LHCN-M2 (cell line): ENCODE measurements at places on chromosomes 3 and 15. TPM values are rescaled to one million over a fixed set of nuclear protein-coding genes. Genes with fewer than 3 reads are reported as not detected.
A peak's percentile ranks its signal among the peaks of the same experiment; 100 is the strongest.

DNA sequence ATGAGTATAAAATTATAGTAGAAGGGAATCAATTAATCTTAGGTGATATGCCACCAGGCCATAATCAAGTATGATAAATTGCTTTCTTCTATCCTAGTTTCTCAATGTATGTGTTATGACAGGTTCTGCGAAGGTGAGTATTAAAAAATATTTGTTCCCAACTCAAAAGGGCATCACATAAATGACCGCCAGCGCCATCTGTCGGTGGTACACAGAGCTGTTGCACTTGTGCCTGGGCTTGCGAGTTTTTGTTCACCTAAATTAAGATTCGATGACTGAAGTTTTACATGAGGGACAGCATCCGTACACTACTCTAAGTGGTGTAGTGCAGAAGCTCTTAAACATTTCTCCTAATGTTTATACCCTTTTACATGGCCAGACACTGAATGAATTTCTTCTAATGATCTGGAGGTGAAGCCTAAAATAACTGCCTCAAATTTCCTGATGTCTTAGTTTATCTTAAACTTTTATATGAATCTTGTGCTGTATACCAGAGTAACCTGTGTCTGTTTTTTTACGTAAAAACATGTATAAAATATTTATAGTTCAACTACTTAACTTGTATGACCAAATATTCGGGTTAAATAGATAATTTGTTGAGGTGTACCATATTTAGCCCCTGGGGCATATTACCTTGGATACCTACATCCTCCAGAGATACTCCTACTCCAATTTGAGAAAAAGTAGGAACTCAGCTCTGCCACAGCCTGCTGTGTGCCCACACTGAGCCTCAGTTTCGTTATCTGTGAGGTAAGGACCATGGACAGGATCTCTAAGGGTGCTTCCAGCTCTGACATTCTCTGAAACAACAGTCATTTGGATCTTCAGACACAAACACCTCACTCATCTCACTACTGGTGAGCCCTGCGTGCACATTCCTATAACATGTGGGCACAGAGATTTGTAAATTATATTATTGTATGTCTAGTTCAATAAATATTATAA, 365.6 kb downstream of the MAGI1 start:
- peak; percentile 39 for DNase-seq

DNA sequence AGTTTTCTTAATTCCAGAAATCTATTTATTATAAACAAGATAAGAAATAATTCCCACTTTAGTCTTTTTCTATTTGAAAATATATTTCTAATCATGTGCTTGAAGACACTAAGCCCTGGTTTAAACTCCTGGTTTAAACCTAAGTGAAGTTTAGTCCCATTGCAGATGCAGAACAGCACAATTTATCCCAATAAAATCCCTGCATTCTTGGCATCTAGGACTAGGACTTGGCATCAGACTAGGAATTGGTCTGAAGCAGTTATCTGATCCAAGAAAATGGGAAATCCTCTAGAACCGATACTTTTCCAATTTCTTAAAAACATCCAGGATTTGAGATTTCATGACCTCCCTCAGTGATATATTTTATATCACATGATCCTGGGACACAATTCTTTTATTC, 168.8 kb upstream of the VEPH1 start:
- DNase-seq, result no peak

DNA sequence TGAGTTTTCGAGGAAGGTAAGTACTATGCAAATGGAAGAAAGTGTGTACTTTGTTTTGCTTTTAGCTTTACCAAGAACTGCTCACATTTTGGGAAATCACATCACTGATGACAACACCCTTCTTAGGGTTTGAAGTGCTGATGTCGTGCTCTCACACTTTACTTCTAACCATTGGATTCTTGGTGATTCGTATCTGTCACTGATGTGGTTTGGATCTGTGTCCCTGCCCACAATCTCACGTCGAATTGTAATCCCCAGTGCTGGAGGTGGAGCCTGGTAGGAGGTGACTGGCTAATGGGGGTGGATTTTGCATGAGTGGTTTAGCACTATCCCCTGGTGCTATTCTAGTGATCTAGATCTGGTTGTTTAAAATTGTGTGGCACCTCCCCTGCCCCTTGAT, 75.4 kb upstream of the RGMA start:
- DNase-seq, result no peak

DNA sequence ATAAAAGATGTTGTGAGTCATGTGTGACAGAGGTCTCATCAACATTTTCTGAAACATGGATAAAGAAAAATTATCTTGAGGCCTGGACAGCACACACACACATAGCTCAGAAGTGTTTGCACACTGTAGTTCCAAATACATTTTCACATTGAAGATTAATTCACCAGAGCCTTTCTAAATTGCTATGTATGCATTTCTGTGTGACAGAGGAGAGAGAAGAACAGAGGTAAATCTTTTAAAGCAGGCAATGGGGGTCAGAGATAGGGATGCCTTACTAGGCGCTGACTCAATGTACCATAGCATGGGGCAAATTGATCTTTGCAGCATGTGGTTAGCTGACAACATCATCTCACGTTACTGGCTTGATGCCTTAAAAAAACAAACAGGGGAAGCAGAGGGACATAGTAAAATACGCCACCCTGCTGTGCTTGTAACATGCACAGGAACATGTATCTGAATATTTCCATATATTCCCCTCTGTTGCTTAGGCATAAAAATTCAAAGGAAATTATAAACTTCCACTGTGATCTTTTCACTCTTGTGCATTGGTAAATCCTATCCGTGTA, 7.7 kb downstream of the POU1F1 start:
- peak; percentile 56 for DNase-seq

Gene CLN6
- 34.9 and 40.9 TPM in 2 replicates for total RNA-seq

Gene PLA2G4E
- total RNA-seq, result not detected in 2 replicates

GRCh38 chr3:196666001-196666867, 26.7 kb downstream of the NRROS start:
- DNase-seq, result peak; percentile 93

GRCh38 chr15:71639471-71639870, 170.9 kb upstream of the NR2E3 start:
- DNase-seq, result peak; percentile 55

Gene CLDN16
- total RNA-seq, result 0.13 TPM in 1 of 2 replicates, not detected in the other

DNA sequence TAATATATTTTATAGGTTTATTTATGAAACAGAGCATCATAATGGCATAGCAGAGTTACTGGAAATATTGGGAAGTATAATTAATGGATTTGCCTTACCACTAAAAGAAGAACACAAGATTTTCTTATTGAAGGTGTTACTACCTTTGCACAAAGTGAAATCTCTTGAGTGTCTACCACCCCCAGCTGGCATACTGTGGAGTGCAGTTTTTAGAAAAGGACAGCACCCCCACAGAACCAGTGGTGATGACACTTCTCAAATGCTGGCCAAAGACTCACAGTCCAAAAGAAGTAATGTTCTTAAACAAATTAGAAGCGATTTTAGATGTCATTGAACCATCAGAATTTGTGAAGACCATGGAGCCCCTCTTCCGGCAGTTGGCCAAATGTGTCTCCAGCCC, 58.1 kb downstream of the DNAH1 start:
- no peak for DNase-seq

- peak; percentile 62 for DNase-seq
Measured at GRCh38 chr3:123586131-123586530, 1.3 kb upstream of the HACD2 start.

- no peak for DNase-seq
Measured at GRCh38 chr3:21220944-21221343, 530.1 kb downstream of the ZNF385D start.

GRCh38 chr3:13105896-13106250, 32.6 kb upstream of the IQSEC1 start:
- DNase-seq, result no peak

- DNase-seq, result peak; percentile 10
Measured at GRCh38 chr3:126523745-126524428, at the start of gene CHST13. TSS of gene CHST13 (plus strand) at chr3:126524155. CDS start at chr3:126524333, 178 bp downstream.

GRCh38 chr3:23981955-23982354, 36.9 kb downstream of the NR1D2 start:
- no peak for DNase-seq

GRCh38 chr15:83118291-83118827, 10.9 kb downstream of the TM6SF1 start:
- DNase-seq, result no peak

DNA sequence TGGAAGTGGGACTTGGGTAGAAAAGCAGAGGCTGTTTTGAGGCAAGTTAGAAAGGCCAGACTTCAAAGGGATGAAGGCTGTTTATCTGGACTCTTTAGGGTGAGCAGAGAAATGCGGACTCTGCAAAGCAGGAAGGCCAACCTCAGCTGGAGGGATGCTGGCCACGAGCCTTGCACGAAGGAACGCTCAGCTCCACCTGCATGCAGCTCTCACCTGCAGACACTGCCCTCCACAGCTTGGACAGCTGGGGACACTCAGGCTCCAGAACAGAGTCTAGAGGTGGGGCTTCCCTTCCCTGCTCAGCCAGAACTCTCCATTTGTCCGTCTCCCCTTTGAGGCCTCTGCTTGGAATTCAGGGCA, 229.7 kb downstream of the ADAMTS17 start:
- DNase-seq, result no peak

Gene TGM4
- total RNA-seq, result 0.06 and 0.13 TPM in 2 replicates

DNA sequence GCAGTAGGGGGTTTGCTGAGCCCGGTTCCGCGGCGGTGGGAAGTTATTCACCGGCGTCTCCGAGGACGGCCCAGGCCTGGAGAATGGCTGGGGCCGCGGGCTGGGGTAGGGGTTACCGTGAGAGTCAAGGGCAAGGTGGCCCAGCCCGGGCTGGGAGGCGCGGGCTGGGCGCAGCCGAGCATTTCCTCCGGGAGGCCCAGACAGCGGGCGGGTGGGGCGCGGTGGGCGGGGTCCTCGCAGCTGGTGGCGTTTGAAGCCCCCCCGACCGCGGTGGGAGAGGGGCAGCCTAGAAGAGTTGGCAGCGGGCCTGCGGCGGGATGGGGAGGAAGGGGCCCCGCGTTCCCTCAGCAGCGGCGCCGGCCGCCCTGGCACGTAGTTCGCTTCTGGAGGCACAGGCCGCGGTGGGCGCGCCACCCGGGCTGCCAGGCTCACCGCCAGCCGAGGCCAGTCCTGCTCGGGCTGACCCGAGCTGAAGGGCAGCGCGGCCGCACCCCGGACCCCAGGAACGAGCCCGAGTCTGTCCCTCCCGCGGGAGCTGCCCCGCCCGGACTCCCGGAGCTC, 960 bp upstream of the KLF13 start:
- no peak for DNase-seq

GRCh38 chr3:41794748-41795589, 166.9 kb downstream of the ULK4 start:
- DNase-seq, result no peak

DNA sequence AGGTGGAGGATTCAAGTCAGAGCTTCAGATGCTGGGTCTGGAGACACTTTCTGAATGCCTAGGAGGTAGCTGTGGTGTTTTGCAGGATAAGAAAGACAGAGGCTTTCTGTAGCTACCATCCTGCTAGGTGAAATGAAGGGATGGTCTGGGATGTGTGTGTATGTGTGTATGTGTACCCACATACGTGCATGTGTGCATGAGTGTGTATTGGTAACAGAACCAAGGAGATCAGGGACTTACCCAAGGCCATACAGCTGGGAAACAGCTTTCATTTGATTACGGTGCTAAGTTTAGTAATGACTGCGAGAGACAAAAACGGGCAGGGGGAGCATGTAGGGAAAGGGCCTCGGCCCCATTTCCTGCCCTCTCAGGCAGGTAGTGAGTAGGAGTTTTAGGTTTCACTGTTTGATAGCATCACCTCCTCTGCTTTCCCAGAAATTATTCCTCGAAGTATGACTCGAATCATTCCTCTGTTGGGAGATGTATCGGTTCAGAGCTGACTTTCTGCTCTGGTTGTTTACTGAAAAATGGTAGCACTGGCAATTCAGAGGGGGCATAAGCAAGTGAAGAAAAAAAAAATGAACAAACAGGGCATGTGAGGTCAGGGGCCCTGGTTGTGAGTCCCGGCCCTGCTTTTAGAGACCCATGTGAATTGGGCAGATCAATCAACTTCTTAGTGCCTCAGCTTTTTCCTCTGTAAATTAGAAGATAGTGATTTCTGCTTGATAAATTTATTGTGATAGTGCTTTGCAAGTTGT, 130.7 kb downstream of the LPP start:
- DNase-seq, result no peak

DNA sequence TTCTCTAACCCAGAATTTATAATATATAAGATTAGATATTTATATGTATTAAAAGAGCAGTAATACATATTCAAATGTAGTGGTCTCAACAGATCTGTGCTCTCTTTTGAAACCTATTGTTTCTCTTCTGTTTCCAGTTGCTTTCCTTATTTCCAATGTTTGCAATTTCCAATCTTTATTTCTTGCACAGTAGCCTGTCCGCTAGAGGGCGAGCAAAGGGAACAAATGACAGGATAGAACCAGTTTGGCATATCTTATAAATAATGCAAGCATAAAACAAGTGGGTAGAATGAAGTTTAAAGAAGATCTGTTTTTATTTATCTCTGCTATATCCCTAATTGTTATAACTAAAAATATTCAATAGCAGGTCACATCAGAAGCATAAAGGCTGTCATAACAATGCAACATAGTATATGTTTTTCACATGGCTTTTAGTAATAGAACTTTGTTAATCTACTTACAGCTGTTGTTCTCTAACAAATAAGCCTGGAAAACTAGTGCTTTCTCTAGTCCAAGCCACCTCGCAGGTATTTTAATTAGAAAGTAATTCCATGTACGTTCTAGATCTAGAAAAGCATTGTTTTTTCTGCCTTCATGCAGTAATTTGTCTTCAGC, 15.1 kb upstream of the TCAIM start:
- peak; percentile 63 for DNase-seq

Gene KLF15
- total RNA-seq, result 0.06 and 0.11 TPM in 2 replicates

DNA sequence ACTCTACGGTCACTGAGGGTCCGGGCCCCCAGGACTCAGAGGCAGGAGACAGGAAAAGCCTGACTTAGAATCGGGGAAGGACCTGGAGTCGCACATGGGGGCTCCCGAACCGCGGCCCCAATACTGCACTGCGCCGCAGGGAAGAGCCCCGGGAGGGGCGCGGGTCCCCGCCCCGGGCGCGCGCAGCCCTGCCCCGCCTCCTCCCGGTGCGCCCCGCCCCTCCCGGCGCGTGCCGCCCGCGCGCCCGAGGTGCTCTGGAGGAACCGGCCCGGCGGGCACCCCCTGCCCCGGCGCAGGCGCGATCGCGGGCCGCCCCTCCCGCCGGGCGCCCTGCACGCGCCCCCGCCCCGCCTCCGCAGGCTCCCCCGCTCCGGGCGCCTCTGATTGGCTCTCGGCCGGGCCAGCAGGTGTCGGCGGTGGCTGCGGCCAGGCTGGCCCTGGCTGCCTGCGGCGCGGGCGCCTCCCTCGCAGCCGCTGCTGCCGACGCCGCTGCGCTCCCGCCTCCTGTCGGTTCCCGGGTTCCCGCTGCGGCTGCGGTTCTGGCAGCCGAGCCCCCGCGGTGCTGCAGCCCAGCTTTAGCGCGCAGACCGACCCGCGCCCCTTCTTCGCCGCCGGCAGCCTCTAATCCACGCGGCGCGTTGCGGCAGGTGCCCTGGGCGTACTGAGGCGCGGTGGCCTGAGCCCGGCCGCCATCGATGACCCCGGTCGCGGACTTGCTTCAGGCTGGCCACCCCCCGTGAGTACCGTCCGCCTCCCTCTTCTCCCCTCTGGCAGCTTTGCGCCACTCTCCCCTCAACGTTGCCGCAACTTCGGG, at the start of gene MYRIP:
Gene MYRIP, plus strand, starts transcription at position 429 of the 814 bp plus-strand sequence. CDS start 91,208 bp downstream, outside the sequence.
- no peak for DNase-seq

Gene PARP15
- total RNA-seq, result not detected in 2 replicates
